ENCODE measurements at places on chromosomes 16 and 17.

DNA sequence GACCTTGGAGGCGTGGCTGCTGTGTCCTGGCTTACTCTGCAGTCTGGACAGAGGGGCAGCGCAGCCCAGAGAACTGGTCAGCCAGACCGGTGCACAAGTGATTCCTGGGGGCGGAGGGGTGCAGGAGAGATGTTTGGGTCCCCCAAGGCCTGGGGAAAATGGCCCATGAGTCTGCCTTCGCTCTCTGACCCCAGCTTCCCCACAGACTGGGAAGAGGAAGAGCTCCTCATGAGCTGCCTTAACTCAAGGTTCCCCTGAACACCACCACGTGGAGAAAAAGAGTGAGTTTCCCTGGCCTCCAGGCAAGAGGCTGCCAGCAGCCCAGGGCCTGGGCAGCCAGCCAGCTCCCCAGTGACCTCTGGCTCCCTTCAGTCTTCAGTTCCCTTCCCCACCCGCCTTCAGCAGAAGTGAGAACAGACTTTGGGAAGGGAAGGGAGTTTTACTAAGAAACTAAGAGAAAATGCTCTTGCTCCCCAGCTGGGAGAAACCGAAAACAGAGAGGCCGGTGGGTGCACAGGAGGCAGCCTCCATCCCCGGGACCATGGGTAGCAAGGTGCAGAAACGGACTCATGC, 2.0 kb upstream of the C17orf99 start:
- DNase-seq: no peak

GRCh38 chr17:68592682-68593641, 8.2 kb downstream of the FAM20A start:
- DNase-seq: no peak

DNA sequence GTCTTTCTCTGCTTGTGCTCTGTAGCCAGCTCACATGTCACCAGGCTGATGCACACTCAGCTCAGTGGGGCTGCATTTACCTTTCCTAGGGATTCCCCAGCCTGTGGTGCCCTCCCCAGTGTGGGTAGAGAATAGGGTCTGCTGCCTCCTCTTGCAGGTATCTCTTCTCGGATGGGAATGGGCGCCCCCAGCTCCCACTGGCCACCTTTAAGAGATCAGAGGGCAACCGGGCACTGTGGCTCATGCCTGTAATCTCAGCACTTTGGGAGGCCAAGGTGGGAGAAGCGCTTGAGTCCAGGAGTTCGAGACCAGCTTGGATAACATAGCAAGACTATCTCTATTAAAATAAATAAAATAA, 3.3 kb downstream of the XYLT2 start:
- no peak for DNase-seq

- DNase-seq: no peak
Measured at GRCh38 chr17:2243953-2244352, 59.6 kb downstream of the SMG6 start.

DNA sequence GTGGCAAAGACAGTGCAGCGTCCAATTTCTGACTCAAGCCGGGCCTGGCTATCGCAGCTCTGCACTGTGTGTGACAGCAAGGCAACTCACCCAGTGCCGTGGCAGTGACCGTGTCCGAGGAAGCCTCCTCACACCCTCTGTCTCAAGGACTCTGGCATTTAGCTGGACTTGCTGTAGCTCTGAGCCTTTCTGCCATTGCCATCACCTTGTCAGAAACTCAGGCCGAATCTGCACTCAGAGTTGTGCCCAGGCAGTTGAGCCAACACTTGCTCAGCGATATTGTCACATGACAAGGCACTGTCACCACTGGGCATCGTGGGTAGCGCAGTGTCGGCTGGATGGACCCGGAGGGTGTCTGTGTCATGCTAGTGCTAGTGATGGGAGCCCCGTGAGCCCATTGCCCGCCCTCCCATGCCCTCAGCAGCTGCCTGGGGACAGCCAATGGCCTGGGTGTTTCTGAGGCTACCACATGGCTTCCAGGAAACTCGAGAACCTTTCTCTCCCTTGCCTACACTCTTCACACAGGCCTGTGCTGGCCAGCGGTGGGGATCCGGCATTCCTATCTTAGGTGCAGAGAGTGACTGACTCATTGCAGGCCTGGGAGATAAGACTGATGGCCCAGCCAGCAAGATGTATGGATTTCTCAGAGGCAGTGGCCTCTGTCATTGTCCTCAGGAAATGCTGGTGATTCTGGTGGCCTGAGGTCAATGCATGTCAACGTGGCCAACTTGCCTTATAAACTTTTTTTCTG, 22.1 kb upstream of the STH start:
- DNase-seq: peak; percentile 1

DNA sequence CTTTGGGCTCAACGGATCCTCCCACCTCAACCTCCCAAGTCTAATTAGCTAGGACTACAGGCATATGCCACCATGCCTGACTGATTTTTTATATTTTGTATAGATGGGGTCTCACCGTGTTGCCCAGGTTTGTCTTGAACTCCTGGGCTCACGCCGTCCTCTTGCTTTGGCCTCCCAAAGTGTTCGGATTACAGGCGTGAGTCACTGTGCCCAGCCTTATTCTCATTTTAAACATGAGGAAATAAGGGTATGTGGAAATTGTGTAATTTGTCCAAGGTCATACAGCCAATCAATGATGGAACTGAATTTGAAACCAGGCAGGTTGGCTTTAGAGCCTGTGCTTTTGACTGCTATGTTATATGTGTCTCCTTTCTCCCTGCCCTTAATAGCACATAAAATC, 27.4 kb upstream of the AQP8 start:
- DNase-seq: no peak

DNA sequence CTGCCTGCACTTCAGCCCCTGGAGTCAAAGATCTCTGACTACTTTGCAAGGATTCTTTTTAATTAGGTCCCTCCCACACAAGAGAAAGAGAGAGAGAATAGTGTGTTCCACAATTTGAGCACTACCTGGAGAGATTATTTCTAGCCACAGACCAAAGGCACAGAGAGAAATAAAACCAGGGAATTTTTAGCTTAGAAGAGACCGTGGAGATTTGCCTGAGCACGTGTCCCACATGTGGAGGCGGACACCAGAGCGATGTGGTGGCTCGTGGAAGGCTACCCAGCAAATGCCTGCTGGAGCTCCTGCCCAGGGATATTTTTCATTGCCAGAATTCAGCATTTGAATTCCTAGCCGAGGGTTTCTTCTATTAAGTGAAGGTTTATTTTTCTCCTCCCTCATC, 50.6 kb downstream of the MGAT5B start:
- no peak for DNase-seq

- no peak for DNase-seq
Measured at GRCh38 chr17:56795221-56795865, 38.4 kb downstream of the C17orf67 start.

GRCh38 chr17:71625330-71625729, 495.5 kb upstream of the SOX9 start:
- DNase-seq: no peak

GRCh38 chr17:69451416-69452394, 37.2 kb downstream of the MAP2K6 start:
- no peak for DNase-seq

- DNase-seq: no peak
Measured at GRCh38 chr16:67935101-67935401, 1.6 kb downstream of the PSMB10 start.

GRCh38 chr16:73669535-73670274, 621.8 kb upstream of the ZFHX3 start:
- DNase-seq: no peak

- DNase-seq: no peak
Measured at GRCh38 chr17:55427587-55427882, 5.9 kb upstream of the MMD start.

GRCh38 chr17:80790021-80790765, 201.4 kb upstream of the CHMP6 start:
- no peak for DNase-seq

GRCh38 chr17:50363217-50364060, 9.5 kb downstream of the MRPL27 start:
- DNase-seq: peak; percentile 17

GRCh38 chr16:56936950-56937349, 5.0 kb downstream of the HERPUD1 start:
- DNase-seq: no peak

GRCh38 chr17:65261682-65262636, 124.8 kb downstream of the RGS9 start:
- DNase-seq: no peak

- no peak for DNase-seq
Measured at GRCh38 chr16:50281391-50282009, 15.1 kb downstream of the ADCY7 start.

- DNase-seq: no peak
Measured at GRCh38 chr16:50462793-50463507, 85.2 kb upstream of the NKD1 start.

DNA sequence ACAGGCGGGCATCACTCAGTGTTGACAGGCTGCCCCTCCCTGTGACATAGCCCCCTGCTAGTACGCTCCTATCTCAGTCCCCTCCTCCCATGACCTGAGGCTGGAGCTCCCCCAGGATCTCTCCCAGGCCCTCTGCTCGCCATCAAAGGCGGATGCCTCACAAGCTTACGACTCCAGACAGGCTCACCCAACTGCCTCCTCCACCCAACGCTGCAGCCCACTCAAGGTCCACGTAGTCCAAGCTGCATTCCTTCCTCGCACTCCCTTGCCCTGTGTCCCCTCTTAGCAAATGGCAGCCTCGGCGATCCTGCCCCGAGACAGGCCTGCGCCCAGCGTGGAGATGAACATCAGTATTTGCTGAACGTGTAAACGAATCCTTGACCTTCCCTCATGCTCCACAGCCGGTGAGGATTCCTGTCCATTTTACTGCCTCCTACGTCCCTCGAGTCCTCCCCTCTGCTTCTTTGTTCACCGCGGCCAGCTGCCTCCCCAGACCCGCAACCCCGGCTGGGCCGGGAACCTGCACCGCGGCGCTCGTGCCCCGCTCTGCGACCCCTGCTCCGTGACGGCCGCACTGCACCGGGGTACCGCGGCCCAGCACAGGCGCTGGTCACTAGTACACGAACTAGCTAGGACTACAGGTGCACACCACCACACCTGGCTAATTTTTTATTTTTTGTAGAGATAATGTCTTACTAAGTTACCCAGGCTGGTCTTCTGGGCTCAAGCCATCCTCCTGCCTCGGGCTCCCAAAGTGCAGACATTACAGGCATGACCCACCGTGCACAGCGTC, 838 bp upstream of the TMEM97 start:
- DNase-seq: no peak

DNA sequence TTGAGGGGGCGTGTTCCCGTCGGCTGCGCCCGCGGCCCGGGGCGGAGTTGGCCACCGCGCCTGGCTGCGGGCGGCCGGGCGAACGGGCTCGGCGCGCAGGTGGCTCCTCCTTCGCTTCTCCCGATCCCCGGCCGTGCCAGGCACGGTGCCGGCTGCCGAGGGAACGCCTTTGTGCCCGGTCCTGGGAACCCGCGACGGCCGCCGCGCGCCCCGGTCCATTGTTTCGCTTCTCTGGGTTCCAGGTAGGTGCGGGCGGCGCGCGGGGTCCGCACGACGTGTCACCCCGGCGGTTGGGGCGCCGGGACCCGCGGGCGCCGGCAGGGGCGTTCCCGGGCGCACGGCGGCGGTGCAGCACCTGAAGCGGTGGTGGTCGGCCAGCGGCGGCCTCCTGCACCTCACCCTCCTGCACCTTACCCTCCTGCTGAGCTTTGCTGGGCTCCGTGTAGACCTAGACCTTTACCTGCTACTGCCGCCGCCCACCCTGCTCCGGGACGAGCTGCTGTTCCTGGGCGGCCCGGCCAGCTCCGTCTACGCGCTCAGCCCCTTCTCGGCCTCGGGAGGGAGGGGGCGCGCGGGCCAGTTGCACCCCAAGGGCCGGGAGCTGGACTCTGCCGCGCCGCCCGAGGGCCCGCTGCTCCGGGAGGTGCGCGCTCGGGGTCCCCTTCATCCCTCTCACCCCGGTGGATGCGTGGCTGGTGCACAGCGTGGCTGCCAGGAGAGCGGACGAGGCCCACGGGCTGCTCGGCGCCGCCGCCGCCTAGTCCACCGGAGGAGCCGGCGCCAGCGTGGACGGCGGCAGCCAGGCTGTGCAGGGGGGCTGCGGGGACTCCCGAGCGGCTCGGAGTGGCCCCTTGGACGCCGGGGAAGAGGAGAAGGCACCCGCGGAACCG, 99.9 kb downstream of the EFCAB13 start:
- DNase-seq: no peak

GRCh38 chr16:9499941-9500593, 408.6 kb downstream of the HAPSTR1 start:
- DNase-seq: no peak

DNA sequence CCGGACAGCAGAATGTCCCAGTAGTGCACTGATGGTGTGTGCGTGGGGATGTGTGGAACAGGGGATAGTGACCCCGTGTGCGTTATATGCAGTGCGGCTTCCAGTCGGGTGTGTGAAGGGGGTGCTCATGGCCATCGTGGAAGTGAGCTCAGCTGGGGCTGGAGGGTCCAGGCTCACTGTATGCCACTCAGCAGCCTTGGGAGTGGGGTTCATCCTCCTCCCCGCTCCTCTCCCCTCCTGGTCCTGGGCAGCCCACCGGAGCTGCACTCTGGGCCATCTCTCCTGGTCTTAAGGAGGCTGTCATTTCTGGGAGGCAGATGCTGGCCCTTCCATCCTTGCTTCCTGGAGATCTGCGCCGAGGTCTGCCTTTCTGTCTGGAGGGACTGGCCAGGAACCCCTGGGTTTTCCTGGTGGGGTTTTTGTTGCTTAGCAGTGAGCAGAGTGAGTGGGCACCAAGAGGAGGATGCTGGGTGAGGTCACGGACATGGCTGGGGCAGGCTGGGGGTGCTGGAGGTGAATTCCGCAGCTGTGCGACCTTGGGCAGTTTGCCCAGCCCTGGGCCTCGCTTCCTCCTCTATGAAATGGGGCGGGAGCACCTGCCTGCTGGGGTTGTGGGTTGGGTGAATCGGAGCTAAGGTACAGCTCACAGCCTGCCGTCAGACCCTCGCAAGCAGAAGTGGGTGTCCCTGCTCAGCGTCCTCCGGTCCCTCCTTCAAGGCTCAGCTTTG, 164.1 kb downstream of the SEC14L1 start:
- no peak for DNase-seq

GRCh38 chr17:3865176-3865575, 19.1 kb upstream of the NCBP3 start:
- no peak for DNase-seq

- DNase-seq: no peak
Measured at GRCh38 chr16:48864055-48864454, 254.1 kb upstream of the N4BP1 start.

GRCh38 chr17:31687505-31688126, 171.4 kb downstream of the COPRS start:
- DNase-seq: no peak

DNA sequence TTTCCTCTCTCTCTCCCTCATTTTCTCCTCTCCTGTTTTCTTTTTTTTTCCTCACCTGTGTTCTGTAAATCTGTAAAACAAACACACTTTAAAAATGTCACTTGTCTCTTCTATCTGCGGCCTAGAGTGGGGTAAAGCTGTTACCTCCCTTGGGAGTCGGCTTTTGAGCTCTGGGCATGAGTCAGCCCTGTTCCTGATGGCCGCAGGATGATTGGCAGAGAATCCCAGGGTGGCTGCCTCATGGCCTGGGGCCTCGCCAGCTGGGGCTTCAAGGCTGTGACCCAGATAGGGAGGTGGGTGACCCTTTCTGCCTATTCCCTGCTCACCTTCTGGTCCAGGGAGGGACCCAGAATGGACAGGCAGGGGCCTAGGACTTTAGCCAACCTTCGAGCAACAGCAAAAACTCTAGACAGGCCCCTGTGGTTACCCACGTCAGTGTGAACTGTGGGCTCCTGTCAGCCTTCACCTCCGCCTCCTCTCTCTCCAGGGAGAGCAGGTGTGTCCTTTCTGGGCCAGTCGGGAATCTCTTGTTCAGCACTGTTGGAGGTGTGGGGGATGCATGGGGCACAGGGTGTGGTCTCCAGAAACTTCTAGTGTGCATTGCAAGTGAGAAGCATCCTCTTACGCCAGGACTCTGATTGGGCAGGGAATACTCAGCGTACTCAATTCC, 87.4 kb downstream of the RAP1GAP2 start:
- DNase-seq: no peak

All from non-pigmented ciliary epithelial cell (primary cell).